ENCODE measurements at places on chromosomes 7 and 10.
A peak's percentile ranks its signal among the peaks of the same experiment; 100 is the strongest.

DNA sequence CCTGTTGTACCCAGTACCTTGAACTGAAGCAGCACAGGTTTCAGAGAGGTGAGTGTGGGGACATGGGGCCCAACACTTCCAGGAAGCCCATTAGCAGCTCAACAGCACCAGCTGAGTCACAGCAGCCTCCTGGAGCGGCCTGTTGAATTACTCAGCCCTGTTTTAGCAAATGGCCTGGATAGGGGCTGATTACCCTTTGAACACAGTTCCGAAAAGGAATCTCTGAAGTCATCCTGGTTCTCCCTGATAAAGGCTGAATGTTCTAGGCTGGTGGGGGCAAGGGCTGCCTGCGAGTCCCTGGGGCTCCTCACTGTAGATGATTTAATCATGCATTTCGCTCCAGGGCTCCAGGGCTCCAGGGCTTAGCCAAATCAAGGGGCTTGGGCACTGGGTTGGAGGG lies 287.5 kb downstream of the GRID1 start:
- DNase-seq, result no peak

DNA sequence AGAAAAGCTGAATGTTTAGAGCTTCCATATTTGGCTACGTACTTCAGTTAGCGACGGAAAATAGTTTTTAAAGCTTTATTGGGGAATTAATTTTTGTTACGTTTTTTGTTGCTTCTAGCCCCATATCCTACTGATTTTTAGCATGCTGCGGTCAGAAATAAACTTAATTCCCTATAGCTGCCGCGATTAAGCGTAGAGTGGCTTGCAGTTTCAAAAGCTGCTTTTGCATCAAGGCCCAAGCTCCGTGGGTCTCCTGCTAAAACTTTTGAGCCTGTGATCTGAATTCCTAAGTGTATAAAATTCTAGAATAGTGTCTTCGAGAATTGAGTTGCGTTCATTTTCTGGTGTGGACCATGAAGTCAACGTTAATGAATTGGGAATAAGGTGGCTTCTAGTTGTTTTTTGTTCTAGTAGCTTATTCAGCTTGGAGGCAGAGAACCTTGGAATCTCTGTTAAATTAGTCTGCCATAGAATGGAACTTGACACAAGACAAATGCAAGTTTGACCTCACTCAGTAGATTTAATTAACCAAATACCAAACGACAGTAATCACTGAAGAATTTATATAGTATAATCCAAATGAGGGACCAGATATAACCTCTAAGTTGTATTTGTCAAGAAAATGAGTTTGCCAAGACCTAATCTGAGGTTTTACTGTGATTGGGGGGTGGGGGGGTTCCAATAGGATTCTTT lies 977 bp downstream of the CALU start:
- DNase-seq, result no peak

- DNase-seq, result no peak
These were observed 88.0 kb upstream of the NAMPT start for GRCh38 chr7:106372595-106373318.

GRCh38 chr7:110929480-110930249 lies 161.3 kb upstream of the LRRN3 start:
- DNase-seq, result no peak

DNA sequence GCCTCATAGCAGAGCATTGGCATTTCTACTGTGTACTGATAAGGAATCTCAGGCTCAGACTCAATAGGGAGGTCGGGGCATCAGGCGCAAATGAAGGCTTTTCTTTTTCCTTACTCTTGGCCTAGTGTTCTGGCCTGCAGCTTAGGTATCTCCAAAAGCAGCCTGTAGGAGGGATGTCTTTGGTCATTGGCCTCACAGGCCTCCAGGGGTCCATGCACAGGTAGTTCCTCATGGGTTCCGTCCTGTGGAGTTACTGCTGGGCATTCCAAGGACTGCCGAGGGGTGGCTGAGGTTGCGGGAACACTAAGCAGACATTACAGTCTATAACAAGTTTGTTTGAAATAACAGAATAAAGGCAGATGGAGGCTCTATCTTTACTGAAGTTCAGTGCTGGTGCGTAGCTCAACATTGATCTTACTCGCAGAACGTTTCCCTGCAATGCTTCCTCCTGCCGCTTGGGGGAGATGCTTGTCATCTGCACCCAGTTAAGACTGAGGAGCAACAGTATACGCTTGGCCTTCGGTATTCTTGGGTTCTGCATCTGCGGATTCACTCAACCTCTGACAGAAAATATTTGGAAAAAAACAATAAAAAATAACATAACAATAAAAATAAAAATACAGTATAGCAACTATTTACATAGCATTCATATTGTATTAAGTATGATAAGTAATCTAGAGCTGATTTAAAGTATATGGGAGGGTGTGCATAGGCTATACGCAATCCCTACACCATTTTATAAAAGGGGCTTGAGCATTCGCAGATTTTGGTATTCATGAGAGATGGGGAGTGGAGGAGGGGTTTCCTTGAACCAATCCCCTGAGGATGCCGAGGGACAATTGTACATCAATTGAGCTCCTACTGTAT lies 58.9 kb downstream of the SH2D4B start:
- DNase-seq, result peak; percentile 67

DNA sequence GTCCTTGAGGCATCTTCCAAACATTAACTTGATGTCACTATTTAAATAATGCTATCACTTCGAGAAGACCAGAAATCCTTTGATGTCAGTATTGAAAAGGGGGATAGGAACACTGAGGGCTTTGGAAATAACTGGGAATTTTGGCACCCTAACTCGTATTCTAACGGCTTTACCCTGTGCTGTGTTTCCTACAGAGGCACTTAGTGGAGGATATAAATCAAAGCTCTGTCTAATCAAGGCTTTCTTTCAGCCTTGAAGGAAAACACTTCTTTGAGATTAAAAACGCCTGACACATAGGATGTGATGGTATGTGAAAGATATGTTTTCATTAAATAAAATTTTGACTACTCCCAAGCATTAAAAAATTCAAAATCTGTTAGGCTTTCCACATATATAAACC lies 62.3 kb downstream of the CREB5 start:
- DNase-seq, result no peak

DNA sequence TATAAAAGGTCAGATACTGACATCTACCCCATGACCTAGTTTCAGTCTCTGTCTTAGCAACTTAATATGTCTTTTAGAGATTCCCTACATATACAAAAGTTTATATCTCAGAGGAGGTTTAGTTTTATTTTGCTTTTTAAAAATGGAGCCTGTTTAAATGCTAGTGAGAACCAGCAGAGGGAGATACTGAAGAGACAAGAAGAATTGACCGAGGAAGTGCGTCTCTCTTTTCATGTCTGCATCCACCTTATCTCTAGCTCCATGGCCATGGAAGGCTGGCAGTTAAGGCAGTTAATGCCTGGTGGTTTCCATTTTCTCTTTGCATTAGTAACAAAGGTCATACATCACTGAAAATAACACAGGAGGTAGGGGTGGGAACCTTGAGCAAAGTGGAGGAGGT lies 10.7 kb downstream of the SUV39H2 start:
- no peak for DNase-seq

GRCh38 chr7:25643286-25643685 lies 415.0 kb upstream of the NPVF start:
- DNase-seq, result no peak

Data from AG20443 (cell line).